Activated CD4-positive, alpha-beta T cell treated with anti-CD3 and anti-CD28 coated beads for 1 hour (primary cell): ENCODE measurements at places on chromosomes 3 and 15.

DNA sequence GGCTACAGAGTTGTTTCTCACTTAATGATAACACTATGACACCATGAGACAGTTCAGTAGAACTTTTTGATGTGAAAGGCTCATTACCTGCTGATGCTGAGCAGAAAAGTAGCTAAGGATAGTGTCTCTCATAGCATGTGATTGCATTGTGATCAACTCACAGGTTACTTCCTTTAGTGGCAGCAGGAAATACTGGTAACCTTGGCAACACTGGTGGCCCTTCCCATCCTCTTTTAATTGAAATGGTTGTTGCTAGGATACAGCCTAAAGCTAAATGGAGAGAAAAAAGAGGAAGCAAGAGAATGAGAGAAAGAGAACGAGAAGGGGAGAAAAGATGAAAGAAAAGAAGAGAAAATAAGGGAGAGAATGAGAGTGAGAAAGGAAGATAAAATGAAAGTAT is 204.7 kb upstream of the GAP43 start:
- DNase-seq, result no peak

DNA sequence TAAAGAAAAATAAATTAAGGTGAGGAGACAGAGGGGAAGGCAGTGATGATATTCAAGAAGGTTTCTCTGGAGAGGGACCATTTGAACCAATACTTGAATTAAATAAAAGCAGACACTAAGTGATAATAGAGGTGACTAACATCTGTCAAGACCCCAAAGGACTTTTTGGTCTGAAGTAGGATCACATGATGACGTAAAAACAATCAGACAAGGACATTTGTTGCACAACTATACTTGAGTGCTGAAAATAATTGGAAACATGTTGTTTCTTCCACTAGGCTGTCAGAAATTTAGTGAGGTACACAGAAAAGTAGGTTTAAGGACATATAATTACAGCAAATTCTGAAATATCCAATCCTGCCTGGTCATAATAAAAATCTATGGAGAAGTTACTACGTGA is 179.5 kb downstream of the WNT5A start:
- DNase-seq, result no peak

DNA sequence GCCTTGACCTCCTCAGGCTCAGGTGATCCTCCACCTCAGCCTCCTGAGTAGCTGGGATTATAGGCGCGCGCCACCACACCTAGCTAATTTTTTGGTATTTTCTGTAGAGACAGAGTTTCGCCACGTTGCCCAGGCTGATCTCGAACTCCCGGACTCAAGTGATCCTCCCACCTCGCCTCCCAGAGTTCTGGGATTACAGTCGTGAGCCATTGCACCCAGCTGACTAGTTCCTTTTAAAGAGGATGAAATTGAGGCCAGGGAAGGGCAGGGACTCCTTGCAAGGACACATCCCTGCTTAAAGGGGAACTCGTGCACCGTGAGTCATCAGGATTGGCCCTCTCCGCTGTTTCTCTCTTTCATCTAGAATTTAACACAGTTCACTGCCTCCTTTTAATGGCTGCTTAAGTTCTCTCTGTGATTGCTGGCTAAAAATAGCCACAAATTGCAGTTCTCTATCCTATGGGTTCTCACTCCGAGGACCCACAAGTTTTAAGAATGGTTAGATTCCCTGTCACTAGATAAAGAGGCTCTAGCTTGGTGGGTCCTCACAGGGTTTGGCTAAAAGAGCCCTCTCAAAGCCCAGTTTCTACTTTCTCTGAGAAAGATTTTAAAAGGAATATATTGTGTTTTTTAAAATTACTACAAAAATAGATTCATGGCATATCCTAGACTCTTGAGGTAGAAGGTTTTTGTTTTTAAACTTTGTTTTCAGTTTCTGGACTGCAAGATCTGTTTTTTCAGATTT is 1.4 kb downstream of the CRTAP start:
- no peak for DNase-seq

DNA sequence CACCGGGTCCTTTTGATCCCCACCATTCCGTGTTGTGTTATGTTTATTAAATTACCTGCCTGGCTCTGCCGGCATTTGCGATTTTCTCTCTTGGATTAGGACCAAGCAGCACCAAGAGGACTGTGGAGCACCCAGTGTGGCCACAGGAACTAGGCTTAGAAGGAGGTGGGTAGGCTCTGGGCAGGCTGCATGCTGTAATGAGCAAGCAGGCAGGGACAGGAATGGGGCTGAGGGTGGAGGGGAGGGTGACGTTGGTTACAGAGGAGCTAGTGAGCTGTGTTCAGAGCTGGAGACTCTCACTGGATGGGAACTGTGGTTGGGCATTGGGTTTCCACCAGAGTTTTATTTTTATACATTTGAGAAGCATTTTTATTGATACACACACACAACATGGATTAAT is 7.9 kb upstream of the SCN5A start:
- no peak for DNase-seq

GRCh38 chr3:16460886-16461285 is 52.6 kb downstream of the RFTN1 start:
- DNase-seq, result no peak

DNA sequence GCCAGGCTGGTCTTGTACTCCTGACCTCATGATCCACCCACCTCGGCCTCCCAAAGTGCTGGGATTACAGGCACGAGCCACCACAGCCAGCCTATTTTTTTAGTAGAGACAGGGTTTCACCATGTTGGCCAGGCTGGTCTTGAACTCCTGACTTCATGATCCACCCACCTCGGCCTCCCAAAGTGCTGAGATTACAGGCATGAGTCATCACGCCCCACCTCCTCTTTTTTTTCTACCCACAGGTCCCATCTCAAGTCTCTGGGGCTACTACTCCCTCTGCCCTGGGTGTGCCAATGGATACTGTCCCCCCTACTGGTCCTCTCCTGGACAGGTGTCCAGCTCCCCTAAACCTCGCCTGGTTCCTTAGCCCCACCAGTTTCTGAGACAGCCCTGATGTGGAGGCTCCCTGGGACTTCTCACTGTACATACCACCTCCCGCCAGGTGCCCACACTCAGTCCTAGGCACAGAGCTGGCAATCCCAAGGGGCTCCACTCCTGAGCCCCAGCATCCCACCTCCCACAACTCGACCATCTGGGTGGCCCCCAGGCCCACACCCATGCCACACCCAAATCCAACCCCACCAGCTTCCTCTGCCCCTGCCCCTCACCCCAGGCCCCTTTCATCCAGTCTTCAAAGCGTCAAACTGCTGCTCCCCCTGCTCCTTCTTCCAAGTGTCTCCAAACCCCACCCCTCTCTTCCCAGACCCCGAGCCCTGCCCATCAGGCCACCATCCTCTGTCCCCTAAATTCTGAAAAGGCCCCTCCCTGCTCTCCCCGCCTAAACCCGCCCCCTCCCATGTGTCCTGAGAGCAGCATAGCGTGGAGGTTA is 13.1 kb upstream of the CYP11A1 start:
- no peak for DNase-seq

DNA sequence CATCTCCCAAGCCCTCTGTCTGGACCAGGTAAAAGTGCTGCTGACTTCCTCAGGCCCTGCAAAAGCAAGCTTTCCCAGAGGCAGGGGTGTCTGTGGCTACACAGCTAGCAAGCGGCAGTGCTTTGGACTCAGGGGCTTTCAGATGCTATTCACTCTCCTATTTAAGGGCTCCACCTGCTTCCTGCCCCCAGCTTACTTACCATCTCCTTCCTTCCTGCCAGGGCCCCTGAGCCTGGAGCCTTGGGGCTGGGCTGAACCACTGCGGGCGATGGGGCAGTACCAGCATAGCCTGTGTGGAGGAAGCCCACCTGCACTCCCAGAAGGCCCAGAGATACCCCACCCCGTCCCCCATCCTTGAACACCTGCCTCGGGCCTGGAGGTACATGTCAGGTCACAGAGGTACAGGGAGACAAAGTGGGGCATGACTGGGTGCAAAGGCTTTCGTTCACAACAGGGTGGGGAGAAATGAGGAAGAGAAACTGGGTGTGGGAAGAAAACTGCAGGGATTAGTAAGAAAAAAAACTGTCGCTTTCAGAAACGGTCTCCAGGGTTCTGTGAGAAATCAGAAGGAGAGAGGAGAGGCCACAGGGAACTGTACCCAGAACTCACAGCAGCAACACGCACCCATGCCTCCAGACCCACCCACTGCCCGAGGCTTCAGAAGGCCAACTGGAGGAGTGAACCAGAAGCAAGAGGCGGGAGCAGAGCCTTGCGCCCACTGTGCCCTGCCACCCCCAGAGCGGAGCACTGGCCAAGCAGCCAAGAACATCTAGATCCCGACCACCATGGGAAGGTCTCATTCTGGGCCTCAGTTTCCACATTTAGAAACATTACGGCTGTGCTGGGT is 49.5 kb downstream of the CCDC12 start:
- DNase-seq, result no peak

DNA sequence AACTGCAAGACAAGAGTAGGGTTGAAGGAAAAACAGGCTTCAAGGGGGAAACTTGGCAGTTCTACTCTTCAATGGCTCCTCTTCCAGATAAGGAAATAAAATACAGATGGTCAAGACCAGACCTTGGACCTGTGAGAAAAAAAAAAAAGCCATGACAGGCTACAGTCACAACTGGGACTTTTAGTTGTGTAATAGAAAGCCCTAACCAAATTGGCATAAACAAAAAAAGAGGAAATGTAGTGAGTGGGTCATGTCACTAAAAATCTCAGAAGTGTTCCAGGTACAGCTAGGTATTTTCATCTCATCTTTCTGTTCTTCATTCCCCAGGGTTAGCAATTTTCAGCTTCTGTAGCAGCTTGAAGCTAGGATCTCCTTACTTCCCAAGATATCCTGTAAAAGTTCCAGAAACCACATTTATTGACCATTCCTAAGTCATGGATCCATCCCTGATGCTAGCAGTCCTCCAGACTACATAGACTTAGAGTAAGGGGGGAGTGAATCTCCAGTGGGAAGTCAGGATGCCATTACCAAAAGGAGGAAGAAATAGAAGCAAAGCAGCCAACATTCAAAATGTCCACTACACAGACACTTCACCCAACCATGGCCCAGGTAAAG is 61.0 kb upstream of the CSTA start:
- no peak for DNase-seq

DNA sequence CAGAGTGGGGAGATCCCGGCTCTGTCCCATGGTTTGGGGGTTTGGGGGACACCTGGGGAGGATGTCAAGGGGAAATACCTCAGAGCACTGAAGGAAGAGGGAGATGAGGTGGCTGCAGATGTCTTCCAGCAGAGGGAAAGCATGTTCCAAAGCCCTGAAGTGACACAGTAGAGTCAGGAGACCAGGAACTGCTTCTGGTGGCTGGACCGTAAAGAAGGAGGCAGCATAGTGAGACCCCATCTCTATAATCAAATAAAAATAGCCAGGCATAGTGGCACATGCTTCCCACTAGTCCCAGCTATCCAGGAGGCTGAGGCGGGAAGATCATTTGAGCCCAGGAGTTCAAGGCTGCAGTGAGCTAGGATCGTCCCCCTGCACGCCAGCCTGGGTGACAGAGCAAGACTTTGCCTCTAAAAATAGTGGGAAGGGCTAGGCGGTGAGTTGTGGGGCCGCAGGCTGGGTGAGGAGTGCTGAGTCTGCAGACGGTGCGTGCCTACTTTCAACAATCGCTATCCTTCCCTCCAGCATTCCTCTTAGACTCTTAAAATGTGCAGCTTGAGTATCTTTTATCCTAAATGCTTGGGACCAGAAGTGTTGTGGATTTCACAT is 26.2 kb downstream of the HES1 start:
- DNase-seq, result no peak

DNA sequence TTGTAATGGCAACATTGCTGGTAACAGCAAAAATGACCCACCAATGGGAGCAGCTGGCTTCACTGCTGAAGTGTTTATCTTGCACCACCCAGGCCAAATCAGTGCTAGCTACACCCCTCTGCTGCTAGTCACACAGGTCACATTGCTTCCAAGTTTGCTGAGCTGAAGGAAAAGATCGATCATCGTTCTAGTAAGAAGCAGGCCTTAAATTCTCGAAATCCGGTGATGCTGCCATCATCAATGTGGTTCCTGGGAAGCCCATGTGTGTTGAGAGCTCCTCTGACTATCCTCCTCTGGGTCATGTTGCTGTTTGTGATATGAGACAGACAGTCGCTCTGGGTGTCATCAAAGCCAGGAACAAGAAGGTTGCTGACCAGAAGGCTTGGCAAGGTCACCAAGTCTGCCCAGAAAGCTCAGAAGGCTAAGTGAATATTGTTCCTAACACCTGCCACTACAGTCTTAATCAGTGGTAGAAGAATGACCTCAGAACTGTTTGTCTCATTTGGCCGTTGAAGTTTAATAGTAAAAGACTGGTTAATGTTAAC is 21.2 kb downstream of the TM4SF4 start:
- DNase-seq, result no peak

GRCh38 chr3:62134061-62134496 is 239.3 kb downstream of the FEZF2 start:
- DNase-seq, result no peak

DNA sequence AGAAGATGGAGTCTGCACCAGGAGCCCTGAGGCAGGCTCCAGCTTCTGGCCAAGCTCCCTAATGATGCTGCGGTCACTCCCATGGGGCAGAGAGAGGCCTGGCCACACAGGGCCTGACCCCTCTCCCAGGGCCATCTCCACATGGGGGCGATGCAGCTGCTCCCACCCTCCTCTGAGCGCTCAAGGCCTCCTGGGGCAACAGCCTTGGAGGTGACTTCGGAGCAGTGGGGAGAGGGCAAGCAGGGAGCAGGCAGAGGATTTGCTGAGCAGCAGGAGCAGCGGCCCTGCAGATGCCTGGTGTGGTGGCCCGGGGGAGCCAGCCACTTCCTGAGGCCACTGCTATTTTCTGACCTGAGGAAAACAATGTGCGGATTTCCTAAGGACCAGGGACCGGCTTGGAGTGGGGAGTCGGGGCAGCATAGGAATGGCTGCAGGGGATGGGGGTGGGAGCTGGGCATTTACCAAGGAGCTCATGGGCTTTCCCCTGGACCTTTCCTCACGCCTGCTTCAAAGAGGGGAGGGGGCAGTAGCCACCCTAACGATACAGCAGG is 81.6 kb upstream of the RPL32 start:
- DNase-seq, result no peak
